DMS53 (cell line): ENCODE measurements at places on chromosomes 4 and X.

DNA sequence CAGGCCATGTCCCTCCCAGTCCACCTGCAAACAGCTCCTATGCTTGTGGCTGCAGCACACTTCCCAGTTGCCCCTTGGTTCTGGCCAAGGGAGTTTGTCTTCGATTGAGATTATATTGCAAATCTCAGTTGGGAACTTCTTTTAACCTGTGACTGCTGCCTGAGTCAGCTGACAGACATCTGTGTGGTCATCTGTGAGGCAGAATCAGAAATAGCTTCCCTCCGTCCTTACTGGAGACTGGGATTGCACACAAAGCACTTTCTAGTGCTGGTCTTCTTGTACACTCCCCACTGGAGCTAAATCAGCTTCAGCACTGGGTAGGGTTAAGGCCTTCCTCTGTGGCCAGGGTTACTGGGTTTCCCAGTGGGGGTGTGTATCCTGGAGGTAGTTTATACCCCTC lies 34.3 kb downstream of the ZNF330 start:
- DNase-seq, result no peak

- no peak for DNase-seq
Observed at GRCh38 chrX:82711457-82711856, 796.6 kb upstream of the POU3F4 start.

- DNase-seq, result no peak
Observed at GRCh38 chr4:124943938-124944337, 231.4 kb upstream of the ANKRD50 start.

DNA sequence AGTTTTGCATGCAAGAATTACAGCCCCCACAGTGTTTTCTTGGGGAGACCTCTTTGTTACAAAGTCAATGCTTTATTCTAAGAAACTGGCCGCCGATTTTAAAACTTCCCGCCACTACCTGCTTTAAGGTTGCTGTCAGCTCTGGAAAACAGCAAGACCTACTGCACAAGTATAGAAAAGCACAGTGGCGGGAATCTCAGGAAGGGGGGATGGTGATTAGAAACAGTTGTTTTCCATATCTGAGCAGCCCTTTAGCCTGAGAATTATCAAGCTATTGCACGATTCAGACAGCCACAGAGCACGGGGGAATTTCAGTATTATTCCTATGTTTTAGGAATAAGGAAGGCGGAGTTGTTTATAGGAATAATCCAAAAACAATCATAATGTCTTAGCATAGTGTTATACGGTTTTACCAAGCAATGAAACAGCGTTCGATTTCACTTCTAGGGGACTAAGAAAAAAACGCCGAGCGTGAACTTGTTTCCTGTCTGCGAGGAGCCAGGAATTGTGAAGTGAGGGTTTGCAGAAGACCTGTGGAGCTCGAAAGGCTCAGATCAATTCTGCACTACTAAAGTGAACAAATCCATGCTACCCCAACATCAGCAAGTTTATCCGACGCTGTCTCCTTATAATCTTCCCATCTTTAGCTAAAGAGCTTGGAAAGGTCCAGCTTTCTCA lies 81.3 kb downstream of the HMGN5 start:
- DNase-seq, result peak; percentile 69

DNA sequence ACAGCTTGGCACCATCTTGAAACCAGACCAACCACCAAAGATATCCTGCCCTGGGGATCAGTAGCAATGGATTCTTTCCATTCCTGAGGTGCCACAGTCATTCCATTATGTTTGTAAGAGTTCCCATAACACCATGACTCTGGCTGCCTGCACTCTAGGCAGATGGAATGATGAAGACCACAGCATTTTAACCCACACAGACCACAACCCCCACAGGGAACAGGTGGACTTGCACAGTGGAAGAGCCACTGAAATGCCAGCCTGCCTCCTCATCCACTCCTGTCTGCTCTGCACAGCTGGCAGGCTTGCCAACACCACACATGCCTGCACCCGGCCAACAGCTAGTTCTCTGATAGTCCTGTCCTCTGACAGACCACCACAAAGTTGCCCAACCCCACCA lies 2362.2 kb upstream of the AGA start:
- no peak for DNase-seq

DNA sequence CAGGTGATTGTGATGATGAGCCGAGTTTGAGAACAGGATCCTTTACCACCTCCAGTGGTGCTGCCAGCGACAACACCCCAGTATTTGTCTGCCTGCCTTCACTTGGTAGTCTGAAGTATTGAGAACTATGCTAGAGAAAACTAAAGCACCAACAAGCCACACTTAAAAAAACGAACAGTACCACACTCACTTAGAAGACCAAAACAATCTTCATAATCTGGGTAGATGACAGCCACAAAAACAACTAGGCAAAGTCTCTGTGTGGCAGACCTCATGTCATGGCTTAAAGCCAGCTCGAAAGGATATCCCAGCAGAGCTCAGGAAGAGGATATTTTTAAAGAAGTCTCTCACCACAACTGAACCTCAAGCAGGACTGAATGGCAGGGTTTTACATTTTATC lies 236.0 kb downstream of the GPC3 start:
- DNase-seq, result no peak

GRCh38 chrX:20382082-20382481 lies 115.4 kb upstream of the RPS6KA3 start:
- DNase-seq, result no peak

DNA sequence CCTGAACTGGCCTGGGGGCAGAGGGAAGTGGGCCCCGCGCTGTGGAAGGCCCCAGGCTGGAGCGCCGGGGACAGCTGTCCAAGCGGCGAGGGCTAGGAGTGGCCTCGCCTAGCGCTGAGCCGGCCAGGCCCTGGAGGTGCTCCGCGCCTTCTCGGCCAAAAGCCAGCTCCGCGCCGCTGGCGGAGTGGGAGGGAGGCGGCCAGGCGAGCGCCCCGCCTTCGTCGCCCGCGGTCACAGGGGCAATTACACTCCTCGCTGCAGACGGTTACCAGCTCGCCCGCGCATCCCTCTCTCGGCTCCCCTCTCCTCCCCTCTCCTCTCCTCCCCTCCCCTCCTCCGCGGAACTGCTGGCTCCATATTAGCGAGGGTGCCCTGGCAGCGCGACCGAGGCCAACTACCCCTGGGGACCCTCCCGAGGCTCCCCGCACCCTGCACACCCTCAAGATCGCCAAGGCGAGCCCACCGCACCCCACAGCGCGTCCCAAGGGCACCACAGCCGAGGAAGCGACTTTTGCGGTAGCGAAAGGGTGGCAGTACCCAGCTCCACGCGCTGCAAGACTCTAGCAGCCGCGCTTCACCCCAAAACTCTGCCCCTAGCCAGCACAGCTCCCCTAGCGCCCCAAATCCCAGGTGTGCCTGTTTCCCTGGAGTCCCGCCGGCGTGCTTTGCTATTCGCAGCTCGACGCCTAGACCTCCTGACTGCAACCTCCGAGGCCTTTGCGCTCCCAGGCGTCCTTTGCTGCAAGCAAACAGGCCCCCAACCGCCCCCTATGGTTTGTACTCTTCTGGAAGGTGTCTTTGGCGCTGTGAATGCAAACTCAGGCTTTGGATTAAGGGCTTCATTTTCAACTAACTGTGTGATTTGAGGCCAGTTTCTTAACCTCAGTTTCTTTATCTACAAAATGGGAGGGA lies 91.4 kb downstream of the BCOR start:
- DNase-seq, result peak; percentile 52

GRCh38 chrX:16754019-16754418 lies 32.2 kb upstream of the TXLNG start:
- DNase-seq, result no peak

- DNase-seq, result no peak
Observed at GRCh38 chr4:13364172-13364571, 120.0 kb downstream of the RAB28 start.

DNA sequence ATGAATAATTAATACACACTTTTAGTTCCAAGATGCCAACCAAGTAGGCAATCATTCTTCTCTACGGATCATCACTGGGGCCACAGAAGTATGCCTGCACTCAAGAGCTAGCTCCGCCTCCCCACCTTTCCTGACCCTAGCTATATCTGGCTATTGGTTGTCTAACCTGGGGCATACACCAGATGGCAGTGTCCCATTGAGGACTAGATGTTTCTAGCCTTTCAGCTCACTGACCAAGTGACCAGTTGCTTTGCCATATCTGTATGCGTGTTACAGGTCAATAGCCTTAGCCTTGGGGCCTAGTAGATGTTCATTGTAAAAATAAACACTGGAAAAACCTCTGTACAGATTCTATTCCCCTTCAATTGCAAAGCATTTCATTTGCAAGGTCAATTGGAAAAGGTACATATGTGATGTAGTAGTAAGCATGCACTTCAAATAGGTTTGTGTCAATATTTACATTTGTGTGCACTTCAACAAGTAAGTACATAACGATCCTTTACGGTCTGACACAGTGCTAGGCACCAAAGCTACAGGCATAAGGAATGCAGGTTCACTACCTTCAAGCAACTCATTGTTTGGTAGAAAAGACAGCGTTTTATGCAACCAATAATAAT lies 521.7 kb downstream of the PPARGC1A start:
- DNase-seq, result peak; percentile 97

DNA sequence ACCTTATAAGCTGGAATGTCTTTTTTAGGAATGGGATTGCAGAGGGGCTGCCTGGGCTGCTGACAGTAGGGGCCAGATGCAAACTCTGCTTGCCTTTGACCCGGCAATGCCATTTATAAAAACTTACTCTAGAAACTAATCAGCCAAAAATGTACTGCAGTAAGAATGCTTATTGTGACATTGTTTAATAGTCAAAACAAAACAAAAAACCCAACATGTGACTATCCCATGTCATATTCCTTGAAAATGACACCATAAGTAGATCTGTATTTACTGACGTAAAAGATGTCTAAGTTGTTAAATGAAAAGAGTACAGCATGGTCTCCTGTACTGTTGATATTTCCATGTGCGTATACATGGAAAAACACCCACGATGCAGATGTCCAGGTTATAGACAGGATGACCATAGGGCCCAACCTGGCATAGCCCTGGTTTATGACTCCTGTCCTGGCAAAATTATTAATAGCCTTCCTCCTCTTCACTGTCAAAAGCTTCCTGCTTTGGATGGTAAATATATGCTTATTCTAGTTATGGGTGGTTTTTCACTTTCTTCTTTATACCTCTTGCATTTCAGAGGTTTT lies 138.9 kb downstream of the PTTG2 start:
- DNase-seq, result no peak

DNA sequence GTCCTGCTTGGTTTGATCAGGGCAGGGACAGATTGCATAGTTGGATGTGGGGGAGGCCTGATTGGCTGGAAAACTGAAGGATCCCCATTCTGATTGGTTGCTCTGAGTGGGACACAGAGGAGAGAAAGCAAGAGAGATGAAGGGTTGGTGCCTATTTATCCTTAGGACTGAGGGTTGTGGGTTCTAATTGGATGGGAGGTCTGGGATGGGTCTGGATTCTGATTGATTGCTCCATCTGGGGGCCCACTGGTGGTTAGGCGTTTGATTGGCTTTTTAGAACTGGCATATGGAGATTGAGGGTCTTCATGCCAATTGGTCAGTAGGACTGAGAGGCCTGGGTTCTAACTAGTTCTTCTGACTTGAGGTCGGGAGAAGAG lies 644 bp upstream of the EBP start:
- peak; percentile 53 for DNase-seq

- DNase-seq, result peak; percentile 62
Observed at GRCh38 chrX:141945426-141945825, 41.7 kb downstream of the MAGEC1 start.

DNA sequence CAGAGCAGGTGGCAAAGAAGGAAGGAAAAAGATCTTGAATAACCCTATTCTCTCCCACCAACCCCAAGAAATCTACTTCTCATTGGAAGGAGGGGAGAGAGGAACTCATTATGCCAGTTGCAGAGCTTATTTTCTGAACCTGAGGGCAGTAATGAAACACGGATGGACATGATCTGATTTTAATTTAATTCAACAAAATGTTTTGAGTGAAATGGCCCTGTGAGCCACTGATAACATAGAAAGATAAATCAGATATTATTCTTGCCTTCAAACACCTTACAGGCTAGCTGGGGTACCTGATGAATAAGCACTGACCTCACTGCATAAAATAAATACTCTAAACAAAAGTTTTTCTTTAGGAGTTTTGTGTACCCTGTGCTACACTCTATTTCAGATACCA lies 30.3 kb downstream of the DAPP1 start:
- no peak for DNase-seq

GRCh38 chrX:106612393-106612763 lies 600 bp downstream of the RADX start:
- DNase-seq, result peak; percentile 66

DNA sequence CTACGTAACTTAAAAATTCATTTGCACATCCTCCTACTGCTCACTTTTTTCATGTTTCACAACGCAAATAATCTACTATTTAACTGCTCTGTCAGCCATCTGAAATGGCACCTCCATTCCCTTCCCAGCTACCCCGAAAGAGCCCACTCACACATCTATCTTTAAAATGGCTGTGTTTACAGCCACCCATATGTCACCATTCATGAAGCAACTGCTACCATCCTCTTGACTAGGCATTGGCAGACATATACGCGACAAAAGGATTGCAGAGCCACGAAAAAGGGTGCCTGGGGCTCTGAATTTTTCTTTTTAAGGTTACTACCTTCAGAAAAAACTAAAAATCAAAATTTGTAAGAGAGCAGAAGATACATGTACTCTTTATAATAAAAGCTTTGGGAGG lies 11.5 kb downstream of the SH3RF1 start:
- no peak for DNase-seq

- DNase-seq, result no peak
Observed at GRCh38 chr4:86586160-86586572, 7.9 kb upstream of the PTPN13 start.

DNA sequence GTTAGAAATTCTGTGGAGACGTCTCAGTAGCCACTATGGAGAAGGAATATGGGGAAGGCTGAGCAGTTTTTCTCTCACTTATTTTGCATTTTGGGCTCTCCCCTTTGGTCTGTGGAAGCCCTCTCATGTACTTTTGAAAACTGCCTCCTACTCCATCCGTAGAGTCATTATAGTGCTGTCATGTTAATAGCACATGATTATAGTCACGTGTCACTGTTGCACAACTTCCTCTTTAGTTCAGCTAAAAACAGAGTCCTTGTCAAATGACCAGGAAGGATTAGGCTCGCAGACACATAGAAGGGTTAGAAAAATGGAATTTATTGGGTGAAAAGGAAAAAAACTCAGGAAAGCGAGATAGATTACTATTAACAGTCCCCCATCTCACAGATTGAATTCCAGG lies 258.2 kb upstream of the CXorf51A start:
- no peak for DNase-seq

- no peak for DNase-seq
Observed at GRCh38 chr4:128289523-128290158, 2.0 kb upstream of the PGRMC2 start.

- peak; percentile 57 for DNase-seq
Observed at GRCh38 chr4:112109360-112110058, 35.7 kb upstream of the FAM241A start.
